ENCODE measurements at places on chromosomes 13 and 19.

DNA sequence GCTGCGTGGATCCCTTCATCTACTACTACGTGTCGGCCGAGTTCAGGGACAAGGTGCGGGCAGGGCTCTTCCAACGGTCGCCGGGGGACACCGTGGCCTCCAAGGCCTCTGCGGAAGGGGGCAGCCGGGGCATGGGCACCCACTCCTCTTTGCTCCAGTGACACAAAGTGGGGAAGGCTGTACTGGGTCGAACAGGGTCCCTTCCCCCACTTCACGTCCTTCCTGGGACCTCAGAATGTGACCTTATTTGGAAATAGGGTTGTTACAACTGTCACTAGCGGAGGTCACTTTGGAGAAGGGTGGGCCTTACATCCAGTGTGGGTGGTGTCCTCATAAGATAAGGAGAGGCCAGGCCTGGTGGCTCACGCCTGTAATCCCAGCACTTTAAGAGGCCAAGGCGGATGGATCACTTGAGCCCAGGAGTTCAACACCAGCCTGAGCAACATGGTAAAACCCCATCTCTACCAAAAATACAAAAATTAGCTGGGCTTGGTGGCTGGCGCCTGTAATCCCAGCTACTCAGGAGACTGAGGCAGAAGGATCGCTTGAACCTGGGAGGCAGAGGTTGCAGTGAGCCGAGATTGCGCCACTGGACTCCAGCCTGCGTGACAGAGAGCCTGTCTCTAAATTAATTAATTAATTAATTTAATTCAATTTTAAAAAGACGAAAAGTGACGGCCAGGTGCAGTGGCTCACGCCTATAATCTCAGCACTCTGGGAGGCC lies 1.8 kb downstream of the F2RL3 start:
- DNase-seq = no peak

GRCh38 chr19:41787055-41787454 lies 9.3 kb upstream of the CEACAM3 start:
- no peak for DNase-seq

GRCh38 chr19:13234518-13234917 lies 84.3 kb downstream of the IER2 start:
- DNase-seq = peak; percentile 18

GRCh38 chr13:104691767-104692467 lies 1625.7 kb upstream of the SLC10A2 start:
- no peak for DNase-seq

DNA sequence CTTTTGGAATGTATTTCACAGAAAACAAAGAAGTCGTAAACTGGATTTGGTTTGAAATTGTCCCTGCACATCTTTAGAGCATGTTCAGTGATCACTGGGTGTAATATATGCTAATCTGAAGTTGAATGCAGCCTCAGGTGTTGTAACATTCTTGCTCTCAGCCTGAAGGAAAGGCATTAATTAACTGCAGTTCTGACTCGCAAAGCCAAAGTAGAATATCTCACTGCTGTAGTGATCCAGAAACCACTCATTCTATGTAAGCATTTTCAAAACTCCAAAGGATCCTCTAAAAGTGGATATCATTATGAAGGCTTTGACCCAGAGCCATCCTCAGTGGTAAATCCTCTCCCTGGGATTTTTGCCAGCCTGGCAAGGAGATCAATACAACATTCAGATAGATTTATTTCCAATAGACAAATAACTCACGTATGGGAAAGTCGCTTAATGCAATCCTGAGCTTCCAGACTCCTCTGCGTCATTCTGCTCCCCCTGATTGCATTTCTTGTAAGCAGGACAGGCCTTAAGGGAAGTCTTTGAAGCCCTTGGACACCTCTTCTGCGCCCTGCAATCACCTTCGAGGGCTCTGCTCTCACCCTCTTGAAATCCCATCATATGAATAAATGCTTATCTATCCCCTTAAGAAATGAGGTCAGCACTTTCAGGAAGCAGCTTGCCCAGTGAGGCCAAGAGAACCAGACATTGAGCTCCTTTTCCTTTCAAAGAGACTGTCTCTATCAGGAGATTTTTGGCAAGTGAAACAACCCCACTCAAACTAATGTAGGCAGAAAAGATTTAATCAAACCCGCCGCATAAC lies 301.7 kb upstream of the NBEA start:
- DNase-seq = no peak

- DNase-seq = peak; percentile 86
Measured at GRCh38 chr13:28138012-28138755, at the start of gene PAN3. PAN3 (plus strand) TSS chr13:28138545; CDS start chr13:28138658, 113 bp downstream.

GRCh38 chr13:50125554-50126262 lies 110.5 kb downstream of the KCNRG start:
- peak; percentile 77 for DNase-seq

- DNase-seq = no peak
Measured at GRCh38 chr19:13526552-13526951, 20.3 kb upstream of the CACNA1A start.

- no peak for DNase-seq
Measured at GRCh38 chr13:88802886-88803285, 1131.7 kb downstream of the SLITRK5 start.
